SK-N-SH (cell line): ENCODE measurements at places on chromosomes 11 and 22. TPM values are rescaled to one million over a fixed set of nuclear protein-coding genes. Genes with fewer than 3 reads are reported as not detected.

The TBX10 gene
- polyA plus RNA-seq = not detected in 2 replicates

The MISFA gene
- polyA plus RNA-seq = 2.3 and 2.4 TPM in 2 replicates

The PGM2L1 gene
- 0.90 and 1.0 TPM in 2 replicates for polyA plus RNA-seq

The DEUP1 gene
- not detected in 2 replicates for polyA plus RNA-seq

The GGTLC2 gene
- polyA plus RNA-seq = not detected in 2 replicates

The BIK gene
- polyA plus RNA-seq = 0.24 and 0.66 TPM in 2 replicates

The OR4D5 gene
- polyA plus RNA-seq = not detected in 2 replicates

The IFTAP gene
- polyA plus RNA-seq = 21.8 and 26.6 TPM in 2 replicates
